Neural crest cell (in vitro differentiated cells): ENCODE measurements at places on chromosomes 12 and 14.
A peak's percentile ranks its signal among the peaks of the same experiment; 100 is the strongest.

DNA sequence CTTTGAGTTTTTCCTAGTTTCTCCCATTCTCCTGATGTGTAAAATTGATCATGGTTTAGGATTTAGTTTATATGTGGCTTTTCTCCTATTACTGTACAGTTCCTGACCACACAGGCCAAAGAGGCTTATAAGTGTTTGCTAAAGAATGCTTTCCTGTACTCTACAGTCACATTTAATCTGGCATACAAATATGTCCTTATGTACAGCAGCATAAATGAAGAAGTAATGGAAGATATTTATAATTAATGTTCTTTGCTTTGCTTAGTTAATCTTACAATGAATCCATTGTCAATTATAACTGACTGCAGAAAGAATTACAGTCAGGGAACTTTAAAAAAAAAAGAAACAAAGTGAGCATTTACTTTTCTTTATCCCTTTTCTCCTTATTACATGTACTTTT is 293.9 kb downstream of the KCNC2 start:
- no peak for DNase-seq

GRCh38 chr14:90235179-90235976 is 21.0 kb upstream of the PSMC1 start:
- DNase-seq = peak; percentile 81

DNA sequence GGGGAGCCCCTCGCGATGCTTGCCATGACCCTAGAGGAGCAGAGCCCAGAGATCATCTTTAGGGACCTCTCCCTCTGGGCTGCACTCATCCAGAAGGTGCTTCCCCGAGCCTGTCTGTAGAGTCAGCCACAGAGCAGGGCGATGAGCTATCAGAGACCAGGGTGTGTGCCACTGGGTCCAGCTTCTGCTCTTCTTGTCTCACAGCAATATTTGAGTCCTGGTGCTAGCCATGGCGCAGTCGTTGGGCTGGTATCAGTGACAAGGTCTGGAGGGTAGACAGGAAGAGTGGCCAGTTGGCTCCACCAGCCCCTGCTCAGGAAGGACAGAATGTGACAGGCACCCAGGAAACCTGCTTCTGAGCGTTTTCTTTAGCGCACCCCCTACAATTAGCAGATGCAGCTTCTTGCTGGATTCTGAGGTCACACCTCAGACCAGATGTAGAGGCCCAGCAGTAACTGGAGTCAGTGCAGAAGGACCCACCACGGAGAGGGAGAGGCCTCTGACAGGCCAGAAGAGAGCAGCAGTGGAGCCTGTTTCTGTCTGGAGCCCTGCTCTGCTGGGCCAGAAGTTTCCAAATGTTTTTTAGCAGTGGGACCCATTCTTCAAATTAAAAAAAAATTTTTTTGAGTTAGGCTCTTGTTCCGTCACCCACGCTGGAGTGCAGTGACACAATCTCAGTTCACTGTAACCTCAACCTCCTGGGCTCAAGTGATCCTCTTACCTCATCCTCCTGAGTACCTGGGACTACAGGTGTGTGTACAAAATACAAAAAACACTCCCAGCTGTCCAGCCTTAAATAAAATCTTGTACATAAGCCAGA is 23.7 kb downstream of the ANKRD9 start:
- DNase-seq = no peak

DNA sequence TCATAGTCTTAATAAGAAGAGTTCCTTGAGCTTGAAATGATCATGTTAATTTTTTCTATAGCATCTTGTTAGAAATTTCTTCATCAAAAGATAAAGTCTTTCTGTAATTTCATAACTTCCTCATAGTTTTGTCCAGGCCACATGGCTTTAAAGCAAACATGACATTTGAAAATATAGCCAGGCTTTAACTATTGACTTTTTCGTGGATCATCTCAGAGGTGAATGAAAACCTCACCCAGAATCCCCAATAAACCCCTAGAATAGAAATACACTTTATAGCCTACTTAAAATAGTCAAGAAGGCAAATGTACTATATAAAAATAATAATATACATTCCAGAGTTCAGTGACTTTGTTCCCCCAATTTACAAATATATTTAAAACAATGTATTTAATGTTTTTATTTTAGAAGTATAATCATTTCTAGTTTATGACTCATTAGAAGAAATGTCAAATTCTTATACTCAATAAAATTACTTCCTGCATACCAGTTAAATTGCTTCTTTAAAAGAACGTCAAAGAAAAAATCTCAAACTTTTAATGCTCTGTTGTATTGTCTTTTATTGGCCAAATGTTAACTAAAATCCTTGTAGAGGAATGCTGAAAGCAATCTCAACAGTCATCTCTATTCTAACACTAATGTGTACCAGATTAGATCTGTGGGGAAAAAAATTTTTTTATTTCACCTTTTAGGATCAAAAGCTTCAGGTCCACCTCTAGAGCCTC is 21.6 kb downstream of the EXOC5 start:
- no peak for DNase-seq

DNA sequence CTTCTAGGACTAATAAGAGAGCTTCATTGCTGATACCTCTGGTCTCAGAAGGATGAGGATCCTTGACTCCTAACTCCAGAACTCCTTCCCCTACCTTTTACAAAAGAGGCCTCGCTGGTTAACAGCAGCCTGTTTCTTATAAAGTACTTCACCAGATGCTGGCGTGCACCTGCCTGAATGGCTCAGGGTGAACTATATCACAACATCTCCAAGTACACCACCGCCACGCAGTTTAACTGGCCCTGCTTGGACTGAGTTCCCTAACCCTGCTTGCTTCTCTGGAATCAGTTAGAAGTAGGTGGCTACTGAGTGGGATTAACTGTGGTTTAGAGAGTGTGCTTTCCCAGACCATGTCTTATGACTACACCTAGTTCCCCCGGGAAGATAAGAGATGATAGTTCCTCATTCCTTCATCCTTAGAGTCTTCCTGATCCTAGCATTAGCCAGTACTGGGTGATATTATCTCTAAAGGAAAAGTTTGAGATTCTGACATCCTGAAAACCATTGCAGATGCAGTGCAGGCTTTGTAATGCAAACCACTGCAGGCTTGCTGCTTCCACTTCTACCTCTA is 3.0 kb downstream of the FOXJ2 start:
- no peak for DNase-seq

DNA sequence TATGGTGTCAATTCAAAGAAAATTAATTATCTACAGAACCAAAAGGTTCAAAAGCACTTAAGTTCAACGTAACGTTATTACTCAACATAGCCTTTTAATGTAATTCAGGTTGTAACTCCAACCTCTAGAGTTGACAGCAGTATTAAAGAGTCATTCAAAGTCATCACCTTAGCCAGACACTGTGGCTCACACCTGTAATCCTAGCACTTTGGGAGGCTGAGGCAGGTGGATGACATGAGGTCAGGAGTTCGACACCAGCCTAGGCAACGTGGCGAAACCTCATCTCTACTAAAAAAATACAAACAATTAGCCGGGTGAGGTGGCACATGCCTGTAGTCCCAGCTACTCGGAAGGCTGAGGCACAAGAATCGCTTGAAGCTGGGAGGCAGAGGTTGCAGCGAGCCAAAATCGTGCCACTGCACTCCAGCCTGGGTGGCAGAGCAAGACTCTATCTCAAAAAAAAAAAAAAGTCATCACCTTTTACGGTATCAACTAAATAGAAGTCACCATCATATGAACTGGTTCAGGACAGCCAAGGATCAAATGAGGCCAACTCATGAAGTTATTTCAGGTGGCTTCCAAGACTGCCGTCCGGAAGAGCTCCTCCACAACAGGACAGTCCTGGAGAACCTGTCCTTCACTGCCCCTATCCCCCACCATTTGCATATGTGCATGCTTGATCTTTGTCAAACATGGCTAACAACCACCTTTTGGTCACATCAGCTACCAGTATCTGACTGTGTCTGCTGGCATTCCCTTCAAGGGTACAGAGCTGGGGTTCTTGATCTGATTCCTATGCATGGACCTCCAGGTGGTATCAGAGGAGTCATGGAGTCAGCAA is 4.2 kb downstream of the PPTC7 start:
- no peak for DNase-seq

- no peak for DNase-seq
Observed at GRCh38 chr12:86226481-86226880, 29.7 kb downstream of the MGAT4C start.

GRCh38 chr12:110776410-110776809 is 33.7 kb upstream of the PPP1CC start:
- no peak for DNase-seq

DNA sequence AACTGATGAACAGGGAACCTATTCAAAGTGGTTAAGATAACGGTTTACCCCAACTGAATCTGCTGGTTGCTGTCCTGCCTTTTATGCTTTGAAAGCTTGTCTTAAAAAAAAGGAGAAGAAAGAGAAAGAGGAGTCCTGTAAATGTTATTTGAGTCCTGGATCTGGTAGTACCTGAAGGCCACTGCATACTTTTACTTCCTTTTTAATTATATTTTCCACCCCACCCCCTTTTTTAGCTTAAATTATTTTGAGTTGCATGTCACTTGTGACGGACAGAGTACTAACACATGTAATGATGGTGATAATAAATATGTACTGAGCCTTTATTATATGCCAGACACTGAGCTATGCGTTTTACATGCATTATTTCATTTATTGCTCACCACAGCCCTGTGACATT is 2.5 kb upstream of the AMIGO2 start:
- DNase-seq = no peak

DNA sequence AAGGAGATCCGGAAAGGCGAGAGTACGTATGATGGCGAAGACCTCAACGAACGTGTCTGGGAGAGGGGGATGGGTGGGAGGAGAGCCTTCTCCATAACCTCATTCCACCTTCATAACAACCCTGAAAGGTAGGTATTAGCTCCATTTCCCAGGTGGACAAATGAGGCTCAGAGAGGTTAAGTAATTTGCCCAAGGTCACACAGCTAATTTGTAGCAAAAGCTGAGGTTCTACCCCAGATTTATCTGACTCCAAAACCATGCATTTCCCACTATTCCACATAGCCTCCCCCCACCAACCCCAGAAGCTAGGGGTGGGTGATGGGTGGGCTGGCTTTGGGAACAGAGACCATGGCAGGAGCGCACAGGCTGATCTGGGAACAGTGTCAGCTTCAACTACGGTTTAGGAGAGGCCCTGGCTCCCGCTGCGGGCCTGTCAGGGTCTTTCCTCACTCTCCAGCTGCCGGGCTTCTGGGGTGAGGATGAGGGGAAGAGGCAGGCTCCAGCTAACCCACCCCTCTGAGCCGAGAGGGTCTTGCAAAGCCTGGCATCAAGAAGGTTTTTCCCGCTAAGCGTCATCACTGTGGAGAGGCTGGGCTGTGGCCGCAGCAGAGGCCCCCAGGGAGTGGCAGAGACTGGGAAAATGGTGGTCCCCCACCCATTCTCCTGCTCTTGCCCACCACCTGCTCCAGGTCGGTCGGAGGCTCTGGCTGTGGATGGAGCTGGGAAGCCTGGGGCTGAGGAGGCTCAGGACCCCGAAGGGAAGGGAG is 8.9 kb downstream of the CHGA start:
- DNase-seq = no peak

DNA sequence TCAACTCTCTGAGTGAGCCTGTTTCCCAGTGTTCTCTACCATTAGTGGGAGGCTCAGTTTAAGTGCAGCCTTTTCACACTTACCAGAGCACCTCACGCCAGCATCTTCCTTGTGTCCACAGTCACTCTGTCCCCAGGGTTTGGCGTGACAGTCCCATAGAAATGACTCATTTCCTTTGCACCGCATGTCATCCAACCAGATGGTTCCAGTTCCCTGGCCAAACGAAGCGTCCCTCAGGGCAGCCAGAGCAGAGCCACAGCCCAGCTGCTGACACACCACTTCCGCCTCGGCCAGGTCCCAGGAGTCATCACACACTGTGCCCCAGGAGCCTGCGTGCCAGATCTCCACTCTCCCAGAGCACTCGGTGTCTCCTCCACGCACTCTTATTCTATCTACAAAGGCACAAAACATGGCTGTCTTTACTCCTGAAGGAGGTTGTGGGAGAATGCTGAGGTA is 65.4 kb downstream of the ACSM4 start:
- DNase-seq = no peak

DNA sequence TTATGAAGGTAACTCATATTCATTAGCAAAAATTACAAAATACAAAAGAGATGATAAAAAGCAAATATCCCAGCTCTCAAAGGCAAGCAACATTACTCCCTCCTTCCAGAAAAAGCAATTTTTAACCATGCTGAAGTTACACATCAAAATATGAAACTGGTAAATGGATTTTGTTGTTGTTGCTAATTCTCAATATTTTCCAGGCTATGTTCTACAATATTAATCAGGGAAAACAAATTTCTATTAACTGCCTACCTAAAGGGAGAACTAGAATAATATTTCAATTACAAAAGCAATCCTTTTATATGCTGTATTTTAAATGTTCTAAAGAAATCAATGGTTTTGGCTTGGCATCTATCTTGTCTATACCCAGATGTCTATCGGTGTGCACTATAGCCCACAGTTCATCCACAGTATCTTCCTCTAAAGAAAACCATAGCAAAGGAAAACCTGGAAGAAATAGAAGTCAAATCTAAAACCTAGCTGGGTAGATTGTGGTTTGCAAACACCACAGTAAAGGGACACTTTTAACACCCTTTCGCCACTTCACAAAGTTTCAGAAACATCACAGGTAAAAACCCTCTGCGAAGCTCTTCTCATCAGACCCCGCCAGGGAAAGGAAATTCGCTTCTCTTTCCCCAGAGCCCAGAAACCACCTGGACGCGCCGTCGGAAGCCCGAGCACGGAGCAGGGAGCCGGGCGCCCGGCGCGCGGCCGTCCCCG is 32.0 kb downstream of the TC2N start:
- no peak for DNase-seq

DNA sequence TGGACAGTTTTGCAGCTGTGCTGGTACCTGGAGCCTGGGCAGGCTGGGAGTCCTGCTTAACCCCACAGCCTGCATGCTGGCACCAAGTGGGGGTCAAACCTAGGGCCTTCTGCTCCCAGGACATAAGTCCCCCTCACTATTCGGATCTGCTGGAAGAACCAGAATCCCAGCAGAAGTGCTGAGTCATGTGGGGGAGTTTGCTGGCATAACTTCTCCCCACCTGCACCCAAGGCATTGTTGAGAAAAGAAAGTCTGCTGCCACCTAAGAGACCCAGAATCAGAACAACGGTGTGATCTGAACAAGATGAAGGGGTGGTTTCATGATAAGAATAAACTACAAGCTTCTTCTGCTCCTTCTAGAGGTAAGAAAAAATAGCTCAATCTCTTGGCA is 102.7 kb downstream of the RBM19 start:
- DNase-seq = no peak

DNA sequence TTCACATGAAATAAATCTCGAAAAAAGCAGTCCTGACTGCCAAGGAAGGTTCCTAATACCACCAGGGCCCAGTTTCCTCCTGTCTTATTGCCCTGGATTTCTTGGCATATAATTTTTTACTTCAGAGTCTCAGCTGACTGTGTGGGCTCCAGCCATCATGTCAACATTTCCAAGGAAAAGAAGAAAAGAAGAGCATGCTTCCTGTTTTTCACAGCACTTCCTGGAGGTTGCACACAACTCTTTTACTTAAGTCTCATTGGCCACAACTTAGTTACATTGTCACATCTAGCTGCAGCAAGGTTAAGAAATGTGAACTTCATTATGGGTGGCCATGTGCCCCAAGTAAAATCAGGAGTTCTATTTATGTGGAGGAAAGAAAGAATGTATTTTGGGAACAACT is 24.3 kb downstream of the DACT1 start:
- DNase-seq = no peak
